NCI-H1417 treated with DMSO at 0.1 percent for 48 hours (cell line): ENCODE measurements at places on chromosomes 3 and 15.

DNA sequence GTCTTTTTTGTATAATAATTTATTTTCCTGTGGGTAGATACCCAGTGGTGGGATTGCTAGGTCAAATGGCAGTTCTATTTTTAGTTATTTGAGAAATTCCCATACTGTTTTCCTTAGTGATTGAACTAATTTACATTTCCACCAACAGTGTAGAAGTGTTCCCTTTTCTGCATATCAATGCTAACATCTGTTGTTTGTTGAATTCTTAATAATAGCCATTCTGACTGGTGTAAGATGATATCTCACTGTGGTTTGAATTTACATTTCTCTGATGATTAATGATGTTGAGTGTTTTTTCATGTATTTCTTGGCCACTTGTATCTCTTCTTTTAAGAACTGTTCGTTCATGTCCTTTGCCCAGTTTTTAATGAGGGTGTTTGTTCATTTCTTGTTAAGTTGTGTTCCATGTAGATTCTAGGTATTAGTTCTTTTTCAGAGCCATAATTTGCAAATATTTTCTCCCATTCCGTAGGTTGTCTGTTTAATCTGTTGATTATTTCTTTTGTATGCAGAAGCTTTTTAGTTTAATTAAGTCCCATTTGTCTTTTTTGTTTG lies 713.3 kb upstream of the EPHA6 start:
- DNase-seq: no peak

GRCh38 chr3:50470658-50471057 lies 32.8 kb downstream of the CACNA2D2 start:
- DNase-seq: no peak

DNA sequence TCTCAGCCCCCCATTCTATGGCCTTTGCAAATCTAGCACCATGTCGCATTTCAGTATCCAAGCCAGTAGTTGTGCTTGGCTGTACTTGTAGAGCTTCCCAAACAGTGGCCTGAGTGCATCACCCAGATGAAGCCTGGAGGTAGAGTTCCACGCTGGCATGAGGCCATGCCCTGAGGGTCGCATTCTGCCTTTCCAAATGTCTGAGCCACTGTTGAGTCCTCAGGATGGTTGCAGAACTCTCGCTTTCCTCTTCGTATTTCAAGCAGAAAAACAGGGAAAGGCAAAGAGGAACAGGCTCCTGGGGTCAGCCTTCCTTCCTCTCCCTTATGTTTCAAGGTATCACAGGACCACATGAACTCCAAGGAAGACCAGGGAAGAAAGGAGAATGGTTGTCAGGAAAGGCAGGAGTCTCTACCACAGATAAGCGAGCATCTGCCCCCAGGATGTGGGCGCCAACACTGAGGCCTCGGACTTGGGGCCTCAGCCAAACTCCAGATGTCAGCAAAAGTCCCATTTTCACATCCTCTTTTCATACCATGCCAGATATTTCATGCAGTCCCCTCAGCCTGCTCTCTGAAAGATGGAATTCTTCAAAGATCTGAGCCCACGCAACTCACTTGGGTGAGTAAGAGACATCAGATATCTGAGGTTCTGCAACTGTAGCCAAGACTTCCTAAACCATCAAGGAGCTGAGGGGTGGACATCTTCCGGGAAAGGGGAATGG lies 19.4 kb upstream of the PRR20G start:
- no peak for DNase-seq

DNA sequence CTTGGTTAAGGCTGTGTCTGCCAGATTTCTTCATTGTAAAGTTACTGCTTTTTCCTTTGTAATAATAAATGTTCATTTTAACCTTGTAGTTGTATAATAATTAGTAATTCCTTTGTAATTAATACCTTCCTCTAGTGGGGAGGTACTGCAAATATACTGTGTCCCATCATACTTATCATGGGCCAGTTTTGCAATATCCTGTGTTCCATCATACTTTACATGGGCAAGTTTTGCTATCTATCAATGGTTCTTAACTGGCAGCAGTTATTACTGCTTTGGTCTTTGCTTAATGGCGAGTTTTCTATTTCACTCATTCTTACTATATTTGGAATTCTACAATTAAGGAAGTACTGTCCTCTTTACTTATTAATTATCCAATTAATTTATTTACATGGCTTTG lies 10.6 kb downstream of the ATP2C1 start:
- no peak for DNase-seq

DNA sequence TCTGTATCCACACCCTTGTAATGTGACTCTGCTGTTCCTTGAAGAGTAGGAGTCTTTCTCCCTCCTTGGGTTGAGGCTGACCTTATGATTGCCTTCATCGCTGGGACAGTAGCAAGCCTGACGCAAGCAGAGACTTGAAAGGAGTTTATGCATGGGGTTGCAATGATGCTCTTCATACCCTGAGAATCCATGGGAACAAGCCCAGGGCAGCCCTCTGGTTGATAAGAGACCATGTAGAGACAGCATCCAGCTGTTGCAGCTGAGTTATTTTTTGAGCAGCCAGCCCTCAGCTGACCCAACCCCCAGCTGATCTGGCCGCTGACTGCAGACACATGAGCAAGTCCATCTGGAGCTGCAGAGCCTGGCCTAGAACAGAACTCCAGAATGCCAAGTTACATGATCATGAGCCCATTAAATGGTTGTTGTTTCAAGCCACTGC lies 60.6 kb upstream of the ARNT2 start:
- no peak for DNase-seq

DNA sequence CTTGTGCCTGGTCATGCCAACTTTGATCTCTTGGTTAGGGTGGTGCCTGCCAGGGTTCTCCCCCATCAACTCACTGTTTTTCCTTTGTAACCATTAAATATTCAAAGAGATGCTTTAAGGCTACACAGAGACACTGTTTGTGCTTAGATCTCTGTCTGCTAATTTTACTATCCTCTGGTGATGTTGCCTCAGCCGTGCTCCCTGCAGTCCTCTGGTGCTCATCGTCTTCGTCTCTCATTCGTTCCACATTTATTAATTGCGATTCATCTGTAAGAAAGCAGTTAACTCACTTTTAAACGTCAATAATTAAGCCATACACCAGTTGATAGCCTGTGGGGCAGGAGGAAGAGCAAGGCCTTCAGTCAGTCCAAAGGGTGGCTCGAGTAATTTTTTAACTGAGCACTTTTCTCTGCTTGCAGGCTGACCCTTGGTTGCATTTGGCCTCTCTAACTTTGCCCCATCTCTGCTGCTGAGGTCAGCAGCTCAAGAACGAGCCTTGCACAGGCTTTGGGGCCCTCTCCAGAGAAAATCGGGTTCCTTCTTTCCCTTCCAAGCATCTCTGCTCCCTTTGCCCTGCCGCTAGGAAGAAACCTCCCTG lies 62.9 kb downstream of the KLF15 start:
- no peak for DNase-seq

DNA sequence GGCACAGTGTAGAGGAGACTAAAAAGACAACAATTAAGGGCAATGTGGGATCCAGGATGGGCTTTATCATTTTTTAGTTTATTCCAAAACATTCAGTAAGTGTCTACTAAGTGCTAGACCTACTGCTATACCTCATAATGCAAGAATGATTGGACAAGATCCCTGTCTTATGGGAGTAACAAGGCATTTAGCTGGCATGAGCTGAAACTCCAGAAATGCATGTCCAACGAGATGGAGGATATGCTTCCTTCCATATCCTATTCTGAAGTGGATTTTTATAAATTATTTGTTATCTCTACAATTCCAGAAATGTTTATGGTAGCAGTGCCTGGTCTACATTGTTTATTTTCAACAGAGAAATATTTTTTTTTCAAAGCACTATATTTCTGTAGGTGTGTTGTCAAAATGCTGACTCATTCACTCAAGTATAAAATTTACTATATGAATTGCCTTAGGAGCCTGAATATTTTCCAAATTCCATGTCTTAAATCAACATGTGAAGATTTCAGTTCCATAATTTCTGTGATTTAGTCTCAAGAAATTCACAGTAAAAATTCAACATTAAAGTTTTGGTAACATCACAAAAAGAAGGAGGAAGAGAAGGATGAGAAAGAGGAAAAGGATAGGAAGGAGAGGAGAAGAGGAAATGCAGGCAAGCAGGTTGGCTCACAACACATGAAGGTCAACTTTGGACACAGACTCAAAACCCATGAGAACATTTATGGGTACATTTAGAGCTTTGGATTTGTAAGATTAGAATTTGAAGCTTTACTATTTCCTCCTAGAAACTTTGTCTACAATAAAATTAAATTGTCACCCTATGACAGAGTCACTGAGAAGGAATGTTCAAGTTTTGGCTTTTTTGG lies 88.6 kb downstream of the P3H2 start:
- no peak for DNase-seq

GRCh38 chr3:186772701-186773417 lies 10.5 kb upstream of the EIF4A2 start:
- DNase-seq: no peak

GRCh38 chr3:95629802-95630201 lies 1184.6 kb upstream of the EPHA6 start:
- DNase-seq: no peak

GRCh38 chr15:92519709-92520108 lies 126.0 kb downstream of the ST8SIA2 start:
- DNase-seq: no peak

DNA sequence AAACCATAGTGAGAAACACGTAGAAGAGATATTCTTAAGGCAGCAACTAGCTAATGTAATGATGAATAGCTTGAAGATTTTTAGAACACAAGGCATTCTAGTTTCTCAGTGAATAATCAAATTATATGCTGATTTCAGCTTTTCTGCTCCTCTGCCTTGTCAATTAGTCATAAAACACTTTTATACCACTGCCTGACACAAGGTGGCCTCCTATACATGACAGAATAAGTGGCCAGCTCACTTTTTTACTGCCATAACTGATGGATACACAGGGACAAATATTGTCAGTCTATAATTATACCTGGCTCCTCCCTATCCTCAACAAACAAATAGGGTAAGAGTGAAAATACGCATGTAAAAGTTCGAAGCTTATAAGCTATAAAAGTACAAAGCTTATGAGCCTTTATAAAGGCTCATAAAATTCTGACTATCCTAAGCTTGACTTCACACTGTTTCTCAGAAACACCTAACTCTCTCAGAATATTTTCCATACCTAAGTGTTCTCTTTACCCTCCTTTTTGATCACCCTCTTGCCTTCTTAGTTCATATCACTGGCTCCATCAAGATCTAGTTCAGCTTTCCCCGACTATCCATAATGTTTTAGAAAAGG lies 81.6 kb downstream of the HERC1 start:
- peak; percentile 30 for DNase-seq

GRCh38 chr3:21049334-21050062 lies 701.5 kb downstream of the ZNF385D start:
- DNase-seq: no peak

GRCh38 chr15:73385205-73385604 lies 16.4 kb upstream of the HCN4 start:
- no peak for DNase-seq

DNA sequence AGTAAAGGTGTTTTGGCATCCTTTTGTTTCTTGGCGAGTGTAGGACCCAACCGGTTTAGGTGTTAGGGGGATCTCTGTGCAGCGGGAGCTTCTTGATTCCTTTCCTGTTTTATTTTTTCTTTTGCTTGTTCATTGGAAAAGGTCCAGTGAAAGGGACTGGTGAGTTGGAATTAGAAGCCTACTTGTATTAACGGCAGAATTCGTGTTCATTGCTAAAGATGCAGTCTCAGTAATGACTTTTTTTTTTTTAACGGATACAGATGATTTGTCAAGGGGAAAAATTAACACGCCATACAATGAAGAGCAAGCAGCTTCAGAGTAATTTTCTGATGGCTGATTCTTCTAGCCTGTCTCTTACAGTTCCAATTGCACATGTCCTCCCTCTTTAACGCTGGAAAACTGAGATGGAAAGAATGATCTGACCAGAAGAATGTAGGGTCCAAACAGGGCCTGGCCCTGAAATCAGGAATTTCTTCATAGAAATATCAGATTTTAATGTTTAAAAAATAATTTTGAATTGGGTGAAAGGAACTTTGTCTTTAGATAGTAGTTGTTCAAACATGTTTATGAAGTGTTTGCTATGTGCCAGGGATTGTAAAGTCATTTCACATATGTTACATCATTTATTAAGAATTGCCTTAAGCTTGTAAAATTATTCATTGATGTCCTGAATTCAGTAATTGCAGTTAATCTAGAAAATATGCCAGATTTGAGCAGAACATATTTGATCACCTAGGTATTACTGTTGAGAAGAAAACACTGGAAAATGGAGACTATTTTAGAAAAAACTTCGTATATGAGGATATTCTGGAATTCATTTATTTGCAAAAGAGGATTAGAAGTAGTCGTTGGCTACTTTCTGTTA lies 1.4 kb downstream of the MAPK6 start:
- DNase-seq: no peak

- no peak for DNase-seq
Observed at GRCh38 chr3:20904671-20905070, 718.7 kb upstream of the SGO1 start.

GRCh38 chr3:13088028-13089006 lies 15.1 kb upstream of the IQSEC1 start:
- no peak for DNase-seq

GRCh38 chr3:69484507-69485393 lies 98.9 kb upstream of the FRMD4B start:
- DNase-seq: no peak

DNA sequence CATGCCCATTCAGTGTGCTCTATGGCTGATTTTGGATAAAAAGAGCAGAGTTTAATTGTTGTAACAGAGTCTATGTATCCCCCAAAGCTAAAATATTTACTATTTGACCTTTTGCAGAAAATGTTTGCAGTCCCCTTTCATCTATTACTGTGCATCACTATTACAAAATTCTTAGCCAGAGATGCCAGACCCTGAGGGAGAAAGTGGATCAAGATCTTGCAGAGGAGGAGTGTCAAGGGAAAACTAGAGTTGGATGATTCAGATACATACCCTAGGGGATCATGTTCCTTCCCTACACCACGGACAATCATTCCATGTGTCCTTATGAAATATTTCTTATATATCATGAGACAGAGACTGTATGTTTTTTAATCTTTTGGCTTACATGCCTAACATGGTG lies 68.6 kb upstream of the TPRG1 start:
- DNase-seq: no peak

- DNase-seq: no peak
Observed at GRCh38 chr3:26715431-26715830, 92.9 kb downstream of the LRRC3B start.

GRCh38 chr15:100601163-100601562 lies 821 bp downstream of the LINS1 start:
- DNase-seq: no peak

DNA sequence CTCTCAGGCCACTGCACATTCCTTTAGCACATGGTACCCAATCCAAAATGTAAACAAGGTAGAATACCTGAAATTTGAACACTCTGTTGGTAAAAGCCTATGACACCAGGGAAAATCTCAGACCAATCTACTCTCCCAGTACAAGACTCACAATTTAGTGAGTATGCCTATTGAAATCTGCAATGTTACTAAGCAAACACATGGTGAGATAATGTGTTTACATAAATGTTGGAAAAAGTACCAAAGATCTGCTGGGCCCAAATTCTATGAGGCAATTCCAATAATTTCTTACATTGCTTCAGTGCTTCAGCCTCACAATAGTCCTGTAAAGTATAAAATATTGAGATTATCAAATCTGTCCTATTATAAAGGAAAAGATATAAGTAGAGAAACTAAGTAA lies 536.1 kb downstream of the PYDC2 start:
- DNase-seq: no peak

GRCh38 chr3:181892848-181893247 lies 181.1 kb downstream of the SOX2 start:
- no peak for DNase-seq
